NCI-H1105 (cell line): ENCODE measurements at places on chromosomes 6 and 20.
A peak's percentile ranks its signal among the peaks of the same experiment; 100 is the strongest.

- DNase-seq, result no peak
These were observed 87.8 kb downstream of the BCAS1 start for GRCh38 chr20:53982624-53983023.

DNA sequence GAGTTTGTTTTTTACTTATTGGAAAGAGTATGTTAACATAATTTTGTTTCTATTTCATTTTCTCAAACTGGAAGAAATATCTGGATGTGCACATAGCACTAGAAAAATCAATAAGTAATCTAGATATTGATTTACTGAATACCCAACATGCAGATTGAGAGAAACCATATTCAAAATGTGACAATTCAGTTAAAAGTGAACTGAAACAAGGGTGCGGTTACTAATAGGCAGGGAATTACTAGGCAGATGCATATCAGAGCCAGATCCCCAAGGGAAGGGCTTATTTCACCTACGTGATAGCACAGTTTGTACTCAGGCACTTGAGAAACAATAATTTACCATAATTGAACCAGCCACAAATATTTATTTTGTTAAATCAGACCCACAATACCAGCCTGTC is 493.1 kb upstream of the FLRT3 start:
- DNase-seq, result peak; percentile 84

GRCh38 chr6:129031051-129031599 is 148.2 kb downstream of the LAMA2 start:
- no peak for DNase-seq

DNA sequence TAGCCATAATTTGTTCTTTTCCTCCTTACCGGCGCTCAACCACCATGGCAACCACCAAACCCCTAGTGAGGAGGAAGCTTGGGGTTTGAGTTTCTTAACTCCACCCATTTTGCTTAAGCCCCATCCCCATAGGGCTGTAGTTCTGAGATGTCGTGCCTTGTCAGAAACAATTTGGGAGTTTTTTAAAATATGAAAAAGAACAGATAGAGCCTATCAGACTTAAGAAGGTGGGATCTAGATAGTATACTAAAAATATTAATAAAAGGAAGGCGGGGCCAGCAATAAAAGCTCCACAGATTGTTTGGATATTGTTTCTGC is 5.6 kb downstream of the BRD2 start:
- DNase-seq, result no peak

DNA sequence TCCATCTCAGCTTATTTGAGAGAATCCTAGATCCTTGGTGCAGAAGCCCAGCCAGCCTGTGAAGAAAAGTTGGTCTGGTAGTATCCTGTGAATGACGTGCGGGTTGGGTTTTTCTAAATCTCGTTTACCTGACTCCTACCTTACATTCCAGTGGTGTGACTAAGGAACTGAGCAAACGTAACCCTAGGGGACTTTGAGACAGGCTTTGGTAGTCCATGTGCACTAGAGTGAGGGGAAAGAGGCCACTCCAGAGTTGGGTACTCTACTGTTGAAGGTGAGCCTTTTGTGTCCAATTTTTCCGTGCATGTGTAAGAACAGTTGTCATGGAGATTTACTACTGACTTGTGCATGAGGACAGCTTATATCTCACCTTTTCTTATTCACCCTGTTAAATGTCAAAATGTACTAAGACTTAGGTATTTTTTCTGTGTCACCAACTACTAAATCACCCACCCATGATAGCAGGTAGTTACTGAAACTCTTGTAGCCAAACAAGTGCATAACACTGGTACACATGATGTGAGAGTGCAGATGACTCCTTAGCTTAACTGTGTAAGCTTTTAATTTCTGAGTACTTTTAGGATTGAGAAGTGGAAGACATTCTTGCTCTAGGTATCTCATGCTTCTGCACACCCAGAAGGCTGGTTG is 26.3 kb upstream of the PLCG1 start:
- DNase-seq, result no peak

- DNase-seq, result no peak
These were observed 25.0 kb upstream of the RNF144B start for GRCh38 chr6:18362058-18362561.

GRCh38 chr20:50325651-50326050 is 135.0 kb downstream of the CEBPB start:
- DNase-seq, result no peak

- DNase-seq, result no peak
These were observed 308.2 kb upstream of the SGK1 start for GRCh38 chr6:134626086-134626485.

- no peak for DNase-seq
These were observed 122.7 kb upstream of the RNF24 start for GRCh38 chr20:4138056-4138455.

DNA sequence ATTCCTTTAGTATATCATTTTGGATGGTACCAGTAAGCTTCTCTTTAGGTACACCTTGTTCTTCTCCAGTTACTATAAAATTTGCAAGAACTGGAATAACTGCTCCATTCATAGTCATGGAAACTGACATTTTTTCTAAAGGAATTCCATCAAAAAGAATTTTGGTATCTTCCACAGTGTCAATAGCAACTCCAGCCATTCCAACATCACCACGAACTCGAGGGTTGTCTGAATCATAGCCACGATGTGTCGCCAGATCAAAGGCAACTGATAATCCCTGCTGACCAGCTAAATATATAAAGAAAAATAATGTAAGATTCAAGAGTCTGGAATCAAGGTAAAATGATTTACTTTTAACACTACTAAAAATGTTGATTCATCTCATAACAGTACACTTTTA is 5.3 kb downstream of the MMUT start:
- DNase-seq, result no peak

DNA sequence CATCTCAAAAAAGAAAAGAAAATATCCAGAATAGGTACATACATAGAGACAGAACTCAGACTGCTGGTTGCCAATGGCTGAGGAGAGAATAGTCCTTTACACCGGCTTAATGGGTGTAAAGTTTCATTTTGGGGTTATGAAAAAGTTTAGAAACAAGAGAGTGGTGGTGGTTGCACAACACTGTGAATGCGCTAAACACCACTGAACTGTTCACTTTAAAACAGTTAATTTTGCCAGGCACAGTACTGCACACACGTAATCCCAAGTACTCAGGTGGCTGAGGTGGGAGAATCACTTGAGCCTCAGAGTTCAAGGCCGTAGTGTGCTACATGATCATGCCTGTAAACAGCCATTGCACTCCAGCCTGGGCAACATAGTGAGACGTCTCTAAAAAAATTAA is 7.6 kb downstream of the ILRUN start:
- no peak for DNase-seq

DNA sequence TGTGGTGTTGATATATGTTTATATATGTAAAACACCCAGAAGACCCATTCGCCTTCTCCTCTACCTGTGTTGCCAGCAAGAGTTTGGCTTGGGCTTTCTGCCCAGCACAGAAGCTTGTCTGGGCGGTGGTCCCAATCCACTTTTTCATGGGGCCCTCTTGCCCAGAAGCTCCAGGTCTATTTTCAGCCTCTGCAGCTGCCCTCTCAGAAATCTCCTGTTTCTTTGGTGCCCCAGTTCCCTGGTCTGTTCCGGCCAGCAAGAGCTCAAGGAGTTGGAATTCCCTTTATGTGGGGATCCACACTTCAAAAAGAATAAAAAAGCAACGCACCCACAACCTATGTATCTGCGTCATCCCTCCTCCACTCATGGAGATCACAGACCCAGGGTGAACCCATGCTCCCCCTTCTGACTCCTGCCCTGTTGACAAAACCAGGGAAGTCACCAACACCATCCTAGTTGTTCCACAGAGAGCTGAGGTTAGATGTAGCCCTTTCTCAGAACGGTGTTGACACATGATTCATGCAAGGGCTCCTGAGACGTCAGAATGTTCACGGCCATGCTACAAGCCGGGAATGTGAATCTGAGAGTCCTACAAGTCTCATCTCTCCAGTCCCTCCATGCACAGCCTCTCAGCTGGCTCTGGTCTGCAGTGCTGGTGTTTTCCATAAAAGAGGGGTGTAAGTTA is 156.8 kb upstream of the RIN2 start:
- DNase-seq, result no peak

- no peak for DNase-seq
These were observed 463.0 kb downstream of the CDKAL1 start for GRCh38 chr6:20997143-20997769.

- peak; percentile 92 for DNase-seq
These were observed 31.6 kb upstream of the SNX9 start for GRCh38 chr6:157791450-157791849.

- no peak for DNase-seq
These were observed 91.5 kb upstream of the RPS6KA2 start for GRCh38 chr6:166718516-166718915.

DNA sequence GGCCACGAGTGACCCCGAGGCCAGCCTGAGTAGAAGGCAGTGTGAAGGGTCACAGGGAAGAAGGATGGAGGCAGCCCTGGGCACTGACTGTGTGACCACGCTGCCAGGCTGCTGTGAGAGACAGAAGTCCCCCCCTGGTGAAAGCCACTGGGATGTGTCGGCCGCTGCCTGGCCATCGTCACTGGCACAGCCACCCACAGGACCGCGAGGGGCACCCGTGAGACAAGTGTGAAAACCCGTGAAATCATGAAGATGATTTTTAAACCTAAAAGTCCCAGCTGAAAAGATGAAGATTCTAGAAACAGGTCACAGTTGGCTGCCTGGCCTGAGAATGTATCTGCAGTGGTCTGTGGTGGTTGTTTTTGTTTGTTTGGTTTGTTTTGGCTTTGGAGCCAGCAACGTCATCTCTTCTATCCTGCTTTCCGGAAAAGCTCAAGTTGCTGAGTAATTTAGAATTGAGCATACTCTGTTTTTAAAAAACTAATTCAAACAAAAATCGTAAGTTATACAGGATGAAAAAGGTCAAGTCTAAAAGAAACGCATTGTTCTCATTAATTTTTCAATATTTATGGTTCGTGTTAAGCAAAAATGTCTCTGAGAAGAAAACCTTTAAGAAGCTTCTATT is 94.7 kb downstream of the HUS1B start:
- DNase-seq, result no peak

DNA sequence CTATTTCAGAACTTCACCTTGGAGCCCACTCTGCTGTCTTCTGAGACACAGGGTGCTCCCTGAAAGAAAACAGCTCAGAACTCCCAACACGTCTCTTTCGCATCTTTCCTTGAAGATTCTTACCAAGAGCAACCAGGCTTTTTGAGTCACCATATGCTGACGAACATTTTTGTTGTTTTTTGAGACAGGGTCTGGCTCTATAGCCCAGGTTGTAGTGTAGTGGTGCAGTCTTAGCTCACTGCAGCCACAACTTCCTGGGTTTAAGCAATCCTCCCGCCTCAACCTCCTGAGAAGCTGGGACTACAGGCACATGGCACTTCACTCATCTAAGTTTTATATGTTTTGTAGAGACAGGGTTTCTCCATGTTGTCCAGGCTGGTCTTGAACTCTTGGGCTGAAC is 68.5 kb downstream of the TRMT11 start:
- no peak for DNase-seq

DNA sequence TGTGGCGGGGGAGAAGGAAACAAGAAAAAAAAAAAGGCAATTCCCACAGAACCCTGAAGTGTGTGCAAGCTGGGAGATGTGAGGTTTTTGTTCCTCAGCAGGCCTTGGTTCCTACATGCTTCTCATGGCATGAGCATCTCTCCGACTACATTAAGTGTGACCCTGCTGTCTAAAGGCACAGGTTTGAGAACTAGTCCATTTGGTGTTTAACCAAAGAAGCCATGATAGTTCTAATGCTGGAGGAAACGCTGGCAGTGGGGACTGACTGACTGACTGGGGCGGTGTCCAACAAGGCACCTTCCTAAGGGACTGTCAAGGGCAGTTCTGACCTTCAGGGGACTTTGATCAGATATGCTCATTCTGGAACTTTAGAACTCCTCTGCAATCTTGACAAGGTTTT is 3.8 kb downstream of the TXNDC5 start:
- DNase-seq, result no peak

GRCh38 chr6:165653196-165653595 is 9.8 kb downstream of the PDE10A start:
- no peak for DNase-seq

DNA sequence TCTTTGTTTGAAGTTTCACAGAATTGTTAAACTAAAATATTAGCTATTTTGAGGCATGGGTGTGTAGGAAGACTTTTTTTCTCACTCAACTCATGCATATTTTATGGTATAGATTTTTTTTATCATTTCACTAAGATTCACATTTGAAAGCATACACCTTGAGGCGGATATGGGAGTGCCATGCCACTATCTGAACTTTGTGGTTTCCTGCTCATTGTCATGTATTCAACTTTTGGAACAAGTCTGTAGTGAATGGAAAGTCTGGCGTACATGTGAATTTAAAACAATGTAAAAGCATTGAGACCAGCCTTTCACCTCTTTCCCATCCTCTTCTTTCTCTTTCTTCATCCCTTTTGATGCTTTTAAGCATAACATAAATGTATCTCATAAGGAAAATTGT is 147.9 kb downstream of the TPBG start:
- DNase-seq, result no peak

- DNase-seq, result no peak
These were observed 4.1 kb upstream of the AIF1 start for GRCh38 chr6:31610968-31611367.

- DNase-seq, result no peak
These were observed 75.7 kb downstream of the REPS1 start for GRCh38 chr6:138912308-138912707.

DNA sequence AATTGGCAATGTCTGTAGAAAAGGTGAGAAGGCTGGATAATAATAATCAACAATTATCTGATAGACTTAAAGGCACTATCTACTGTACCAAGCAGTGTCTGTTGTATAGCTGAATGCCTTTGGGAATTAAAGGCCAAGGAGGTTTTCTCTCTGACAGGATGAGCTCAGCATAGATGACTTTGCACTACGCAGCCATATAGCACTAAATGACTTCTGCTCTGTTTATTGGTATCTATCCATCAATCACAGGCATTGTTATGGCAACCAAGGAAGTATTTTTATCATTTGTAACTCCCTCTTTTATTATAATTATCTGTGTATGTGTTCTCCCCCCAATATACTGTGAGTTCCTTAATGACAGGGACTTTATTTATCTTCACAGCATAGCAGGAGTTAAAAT is 654.3 kb downstream of the PHF3 start:
- DNase-seq, result no peak

DNA sequence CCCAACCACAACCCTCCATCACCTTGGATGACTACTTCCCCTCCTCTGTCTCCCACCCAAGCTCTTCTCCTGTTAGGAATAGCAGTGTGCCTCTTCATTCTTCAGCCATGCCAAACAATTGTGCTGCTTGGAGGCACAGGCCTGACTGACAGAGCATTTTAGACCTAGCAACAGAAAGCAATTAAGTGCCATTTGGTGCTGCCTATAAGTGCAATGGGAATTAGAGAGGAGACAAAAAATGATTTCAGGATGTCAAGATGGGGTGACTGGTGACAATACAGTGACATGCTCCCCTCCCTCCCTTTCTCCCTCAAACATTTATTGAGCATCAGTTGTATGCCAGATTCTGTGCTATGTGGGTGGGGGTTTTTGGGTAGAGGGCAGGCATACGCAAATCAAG is 322.6 kb upstream of the MOCS1 start:
- no peak for DNase-seq

DNA sequence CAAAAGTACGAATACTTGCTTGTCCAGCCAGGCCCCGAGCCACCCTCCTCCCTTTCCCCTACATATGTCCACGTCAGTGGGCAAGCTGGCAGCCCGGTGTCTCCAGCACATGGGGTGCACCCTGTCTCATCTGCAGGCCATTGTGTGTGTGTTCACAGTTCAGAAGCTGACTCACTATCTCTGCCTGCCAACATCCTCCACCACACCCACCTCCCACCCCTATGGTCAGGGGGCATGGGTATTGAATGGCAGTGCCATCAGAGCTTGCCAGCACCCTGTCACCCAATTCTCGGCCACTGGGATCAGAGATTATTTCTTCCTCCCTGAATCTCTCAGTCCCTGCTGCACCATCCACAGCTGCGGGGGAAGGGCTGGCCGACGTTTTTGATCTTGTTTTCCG is 195.7 kb downstream of the FARS2 start:
- no peak for DNase-seq
